ENCODE measurements at places on chromosomes 2 and 18.

DNA sequence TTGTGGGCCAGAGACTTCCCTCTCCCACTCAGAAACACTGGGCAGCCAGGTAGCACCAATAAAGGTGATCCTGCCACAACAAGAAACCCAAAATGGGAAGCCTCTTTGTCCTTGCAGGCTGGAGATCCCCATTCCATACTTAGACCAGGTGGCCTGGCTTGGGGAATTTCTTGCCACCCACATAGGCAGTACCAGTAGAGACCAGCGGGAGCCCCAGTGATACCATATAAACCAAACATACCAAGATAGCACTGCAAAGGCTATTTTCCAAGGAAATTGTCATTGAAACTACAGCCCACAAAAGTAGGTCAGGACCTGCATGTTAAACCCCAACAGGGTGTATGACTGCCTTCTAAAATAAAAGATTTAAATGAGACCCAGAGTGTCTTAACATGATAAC lies 171.6 kb downstream of the DIS3L2 start:
- no peak for DNase-seq

DNA sequence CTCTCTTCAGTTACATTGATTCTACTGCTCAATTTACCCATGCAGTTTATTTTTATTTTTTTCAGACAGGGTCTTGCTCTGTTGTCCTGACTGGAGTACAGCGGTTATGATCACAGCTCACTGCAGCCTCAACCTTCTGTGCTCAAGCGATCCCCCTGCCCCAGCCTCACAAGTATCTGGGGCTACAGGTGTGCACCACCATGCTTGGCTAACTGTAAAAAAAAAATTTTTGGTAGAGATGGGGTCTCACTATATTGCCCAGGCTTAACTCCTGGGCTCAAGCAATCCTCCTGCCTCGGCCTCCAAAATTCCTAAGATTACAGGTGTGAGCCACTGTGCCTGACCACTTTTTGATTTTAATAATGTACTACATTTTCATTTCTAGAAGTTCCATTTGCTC lies 93.8 kb upstream of the RNU4ATAC start:
- no peak for DNase-seq

- no peak for DNase-seq
Measured at GRCh38 chr18:55912919-55913318, 324.9 kb upstream of the TCF4 start.

- DNase-seq = no peak
Measured at GRCh38 chr2:232492963-232493700, 5.5 kb upstream of the ECEL1 start.

DNA sequence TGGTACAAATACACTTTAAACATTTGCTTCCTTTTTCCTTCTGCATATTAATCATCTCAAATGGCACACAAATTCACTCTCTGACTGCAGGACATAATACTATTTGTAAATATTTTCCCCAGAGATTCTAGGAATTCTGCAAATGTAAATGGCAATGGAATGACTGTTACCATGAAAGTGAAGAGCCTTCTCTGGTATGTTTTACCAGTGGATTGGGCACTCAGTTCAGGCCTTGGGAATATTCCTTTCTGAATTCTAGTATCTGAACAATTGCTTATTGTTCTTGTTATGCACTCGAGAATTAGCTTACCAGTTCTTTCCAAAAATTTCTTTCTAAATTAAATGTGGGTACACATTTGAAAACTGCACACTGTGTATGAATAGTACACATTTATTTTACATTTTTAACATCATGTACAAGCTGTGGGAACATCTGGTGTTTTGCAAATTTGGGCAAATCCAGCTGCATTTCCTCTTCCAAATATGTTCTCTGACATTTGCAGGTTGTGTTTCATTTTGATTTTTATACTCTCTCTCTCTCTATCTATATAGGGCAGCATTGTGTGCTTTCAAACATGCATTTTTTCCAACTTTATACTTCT lies 289.1 kb downstream of the NBAS start:
- no peak for DNase-seq

DNA sequence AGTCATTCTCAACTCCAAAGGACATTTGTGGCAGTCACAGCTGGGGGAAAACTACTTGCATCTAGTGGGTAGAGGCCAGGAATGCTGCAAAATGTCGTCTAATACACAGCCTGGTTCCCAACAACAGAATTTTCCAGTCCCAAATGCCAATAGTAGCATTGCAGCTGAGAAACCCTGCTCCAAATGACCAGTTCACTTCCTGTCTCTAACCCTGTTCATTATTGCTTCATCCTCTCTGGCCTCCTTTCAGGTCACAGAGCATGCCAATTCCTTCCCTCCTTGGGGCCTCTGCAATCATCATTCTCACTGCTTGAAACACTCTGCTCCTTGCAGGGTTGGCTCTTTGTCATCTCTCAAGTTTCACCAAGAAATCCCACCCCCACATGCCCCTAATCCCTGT lies 139.1 kb downstream of the IRS1 start:
- DNase-seq = peak; percentile 39

DNA sequence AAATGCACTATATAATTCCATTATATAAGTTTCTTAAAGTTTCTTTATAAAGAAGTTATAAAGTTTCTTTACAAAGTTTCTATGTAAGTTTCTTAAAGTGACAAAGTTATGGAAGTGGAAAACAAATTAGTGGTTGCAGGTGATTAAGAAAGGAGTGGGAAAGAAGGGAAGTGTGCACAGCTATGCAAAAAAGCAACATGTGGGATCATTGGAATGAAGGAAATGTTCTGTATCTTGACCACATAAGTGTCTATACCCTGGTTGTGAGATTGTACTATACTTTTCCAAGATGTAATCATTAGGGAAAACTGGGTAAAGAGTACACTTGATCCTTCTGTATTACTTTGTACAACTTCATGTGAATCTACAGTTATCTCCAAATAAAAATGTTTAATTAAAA lies 1541.1 kb downstream of the LRP1B start:
- no peak for DNase-seq

DNA sequence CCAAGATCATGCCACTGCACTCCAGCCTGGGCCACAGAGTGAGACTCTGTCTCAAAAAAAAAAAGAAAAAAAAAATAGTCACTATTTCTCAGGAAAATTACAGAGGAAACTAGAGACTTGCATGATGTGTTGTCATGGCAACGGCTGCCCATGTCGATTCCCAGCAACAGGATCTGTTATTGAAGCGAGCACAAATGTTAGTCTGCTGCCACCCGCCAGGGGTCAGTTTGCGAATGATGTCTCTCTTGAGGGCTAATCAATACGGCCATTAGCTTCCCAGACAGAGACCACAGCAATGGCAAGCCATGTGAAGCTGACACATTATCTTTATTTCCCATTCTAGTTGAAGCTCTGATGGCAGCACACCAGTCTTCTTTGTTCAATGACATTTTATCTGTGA lies 32.4 kb upstream of the ACYP2 start:
- no peak for DNase-seq

DNA sequence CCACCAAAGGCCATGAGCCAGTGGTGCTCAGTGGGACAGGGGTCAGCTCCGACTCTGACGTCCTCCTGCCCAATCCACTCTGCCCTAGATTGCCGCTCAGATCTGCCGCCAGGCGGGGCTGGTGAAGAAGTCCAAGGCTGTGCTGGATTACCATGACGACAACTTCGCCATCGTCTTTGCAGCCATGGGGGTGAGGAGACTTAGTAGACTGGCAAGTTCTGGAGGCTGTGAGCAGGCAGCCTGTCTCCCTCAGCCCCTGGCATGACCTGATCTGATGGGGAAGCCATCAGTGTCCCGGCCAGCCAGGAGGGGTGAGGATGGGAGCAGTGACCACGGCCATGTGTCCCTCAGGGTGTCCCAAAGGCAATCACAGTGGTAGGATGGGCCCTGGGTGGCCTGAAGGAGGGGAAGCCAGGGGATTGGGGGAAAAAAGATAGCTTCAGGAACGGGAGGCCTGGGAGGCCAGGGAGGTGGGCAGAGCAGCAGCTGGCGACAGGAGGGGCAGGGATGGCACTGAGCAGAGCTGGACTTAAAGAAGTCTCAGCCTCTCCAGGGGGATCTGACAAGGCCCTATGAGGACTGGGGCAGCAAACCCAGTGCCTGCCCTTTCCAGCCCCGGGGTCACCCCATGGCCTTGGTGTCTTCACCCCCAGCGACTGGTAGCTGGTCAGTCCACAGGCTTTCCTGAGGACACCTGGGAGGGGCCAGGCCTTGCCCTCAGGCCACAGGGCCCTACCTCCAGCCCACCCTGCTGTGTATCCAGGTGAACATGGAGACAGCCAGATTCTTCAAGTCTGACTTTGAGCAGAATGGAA lies 17.4 kb upstream of the ANKRD53 start:
- no peak for DNase-seq

GRCh38 chr2:176508374-176508773 lies 239.1 kb downstream of the MTX2 start:
- DNase-seq = no peak

DNA sequence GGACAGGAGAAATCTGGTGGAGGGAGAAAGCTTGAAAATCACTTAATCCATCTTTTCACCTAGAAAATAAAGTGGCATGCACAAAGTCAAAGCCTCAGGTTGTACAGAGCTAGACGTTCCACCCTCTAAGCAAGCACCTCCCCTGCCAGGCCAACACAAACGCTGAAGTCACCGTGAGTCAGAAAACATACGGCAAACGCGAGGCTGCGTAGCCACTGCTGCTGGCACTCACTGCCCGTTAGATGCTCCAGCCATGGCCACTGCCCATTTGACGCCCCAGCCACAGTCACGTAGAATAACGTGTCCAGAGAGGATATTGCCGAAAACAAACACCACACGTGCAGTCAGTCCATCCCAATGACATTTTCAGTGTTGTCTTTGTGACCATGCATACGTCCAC lies 209.7 kb upstream of the PXDN start:
- DNase-seq = no peak

DNA sequence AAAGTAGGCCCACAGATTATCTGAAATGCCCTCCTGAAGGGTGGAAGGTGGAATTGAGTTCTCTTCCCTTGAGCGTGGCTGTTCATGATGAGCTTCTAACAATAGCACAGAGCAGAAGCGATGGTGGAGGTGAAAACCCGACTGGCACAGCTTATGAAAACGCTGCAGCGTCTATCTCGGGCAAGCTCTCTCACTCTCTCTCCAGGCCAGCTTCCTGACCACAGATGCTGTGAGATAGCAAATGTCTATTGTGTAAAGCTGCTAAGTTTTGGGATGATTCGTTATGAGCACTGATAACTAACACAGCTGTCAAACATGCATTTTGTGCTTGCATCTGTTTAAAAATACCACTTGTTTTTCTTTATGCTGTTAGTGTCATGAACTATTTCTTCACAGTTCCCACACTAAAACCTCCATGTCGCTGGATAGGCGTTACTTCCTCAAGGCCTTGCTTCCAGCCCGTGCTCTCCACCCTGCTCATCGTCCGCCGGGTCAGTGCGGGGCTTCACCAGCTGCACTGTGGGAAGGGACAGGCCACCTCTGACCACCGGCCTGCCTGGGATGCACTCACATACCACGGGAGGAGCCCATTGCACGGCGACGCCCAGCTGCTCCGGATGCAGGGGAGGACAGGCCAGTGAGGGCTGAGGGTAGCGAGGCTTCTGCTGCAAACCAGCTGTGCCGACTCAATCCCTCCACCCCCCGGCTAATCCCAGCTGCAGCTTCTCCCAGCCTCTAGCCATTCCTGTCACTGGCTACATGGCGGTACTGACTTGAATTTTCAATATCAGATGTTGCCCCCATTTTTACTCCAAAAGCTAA lies 60.0 kb upstream of the OTOS start:
- no peak for DNase-seq

DNA sequence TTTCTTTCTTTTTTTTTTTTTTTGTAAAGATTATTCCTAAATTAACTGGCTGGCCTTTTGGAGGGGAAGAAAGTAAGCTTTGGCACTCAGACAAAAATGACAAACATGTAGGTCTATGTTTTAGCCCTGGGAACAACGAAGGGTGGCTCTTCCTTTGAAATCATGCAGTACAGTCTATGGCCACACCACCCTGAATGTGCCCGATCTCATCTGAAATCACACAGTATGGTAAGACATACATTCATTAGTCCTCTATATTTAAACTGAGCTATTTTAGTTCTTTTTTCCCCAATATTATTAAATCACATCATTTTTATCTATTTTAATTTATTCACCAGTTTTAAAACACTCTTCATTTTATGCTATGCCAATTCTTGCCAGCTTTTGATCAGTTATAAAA lies 48.2 kb downstream of the PLA2R1 start:
- DNase-seq = no peak

GRCh38 chr18:77073336-77074093 lies 59.1 kb downstream of the MBP start:
- DNase-seq = no peak

DNA sequence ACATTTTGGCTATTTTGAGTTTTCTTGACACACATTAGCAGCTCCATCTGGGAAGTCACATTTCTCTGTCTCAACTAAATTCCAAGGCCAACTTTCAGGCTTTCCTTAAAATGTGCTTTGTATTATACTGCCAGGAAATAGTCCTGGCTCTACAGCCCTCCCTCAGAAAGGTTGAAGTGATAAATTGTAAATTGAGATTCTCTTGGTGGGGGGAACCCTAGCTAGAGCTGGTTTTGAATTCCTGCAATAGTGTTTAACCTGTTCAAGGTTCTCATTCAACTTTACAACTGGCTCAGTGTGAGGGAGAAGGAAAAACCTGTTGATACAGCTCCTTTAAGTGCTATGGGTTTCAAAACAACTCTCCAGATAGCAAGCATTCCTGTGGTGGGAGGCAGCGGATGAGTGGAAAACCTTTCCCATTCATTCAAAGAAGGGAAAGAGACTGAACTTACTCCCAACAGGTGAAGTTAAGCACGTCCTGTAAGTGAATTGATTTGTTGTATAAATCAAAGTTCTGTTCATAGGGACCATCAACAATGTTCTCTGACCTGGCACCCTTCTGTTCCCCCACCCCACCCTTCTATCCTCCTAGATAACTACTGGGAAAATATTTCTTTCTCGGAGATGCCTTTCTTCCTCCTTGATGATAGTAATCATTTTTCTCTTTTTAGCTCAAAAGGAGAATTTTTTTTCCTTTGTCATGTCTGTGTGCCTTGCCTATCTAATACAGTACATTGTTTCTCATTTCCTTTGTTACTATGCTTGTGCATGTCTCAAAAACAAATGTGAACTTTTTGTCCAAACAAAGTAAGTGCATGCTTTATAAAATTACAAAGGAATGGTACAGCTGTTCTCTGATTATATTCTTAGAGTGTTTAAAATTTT lies 44.2 kb upstream of the SLC39A10 start:
- DNase-seq = peak; percentile 66

- no peak for DNase-seq
Measured at GRCh38 chr2:223647258-223647952, 45.2 kb upstream of the SCG2 start.

Measured in HTR-8/SVneo (cell line).